ENCODE measurements at places on chromosomes 4 and X.

- DNase-seq = no peak
These were observed 195.4 kb downstream of the ANAPC10 start for GRCh38 chr4:144902614-144903013.

GRCh38 chrX:24002167-24002566 lies 24.8 kb downstream of the KLHL15 start:
- no peak for DNase-seq

GRCh38 chr4:76905521-76905920 lies 7.6 kb upstream of the SOWAHB start:
- no peak for DNase-seq

GRCh38 chrX:138794246-138794645 lies 82.7 kb upstream of the FGF13 start:
- no peak for DNase-seq

- DNase-seq = no peak
These were observed 1.7 kb downstream of the TMEM131L start for GRCh38 chr4:153467897-153468262.

Data from activated CD4-positive, alpha-beta T cell treated with anti-CD3 and anti-CD28 coated beads, Interleukin-2, amount 50 U/mL, for 4 hours (primary cell).